ENCODE measurements at places on chromosomes 16 and 17. TPM values are rescaled to one million over a fixed set of nuclear protein-coding genes. Genes with fewer than 3 reads are reported as not detected.

DNA sequence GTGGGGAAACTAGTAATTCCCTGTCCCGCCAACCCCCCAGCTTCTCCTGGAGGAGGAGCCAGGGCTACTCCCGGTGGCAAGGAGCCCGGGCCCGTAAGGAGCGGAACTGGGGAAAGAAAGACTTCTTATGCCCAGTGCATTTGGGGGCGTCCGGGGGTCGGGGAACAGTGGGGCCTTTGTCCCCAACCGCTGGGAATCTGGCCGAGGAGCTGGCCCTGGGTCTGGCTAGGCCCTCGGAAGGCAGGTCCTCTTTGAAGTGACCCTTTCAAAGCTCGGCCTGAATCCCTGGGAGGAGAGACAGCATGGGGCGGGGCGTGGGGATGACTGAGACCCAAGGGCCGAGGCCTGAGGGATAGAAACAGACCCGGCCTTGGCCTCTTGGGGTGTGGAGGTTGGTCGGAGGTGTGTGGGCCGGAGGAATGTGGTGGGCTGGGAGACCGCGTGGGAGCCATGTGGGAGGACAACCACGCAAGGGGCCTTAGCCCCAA is 6.0 kb downstream of the ARHGAP23 start:
- DNase-seq = no peak

DNA sequence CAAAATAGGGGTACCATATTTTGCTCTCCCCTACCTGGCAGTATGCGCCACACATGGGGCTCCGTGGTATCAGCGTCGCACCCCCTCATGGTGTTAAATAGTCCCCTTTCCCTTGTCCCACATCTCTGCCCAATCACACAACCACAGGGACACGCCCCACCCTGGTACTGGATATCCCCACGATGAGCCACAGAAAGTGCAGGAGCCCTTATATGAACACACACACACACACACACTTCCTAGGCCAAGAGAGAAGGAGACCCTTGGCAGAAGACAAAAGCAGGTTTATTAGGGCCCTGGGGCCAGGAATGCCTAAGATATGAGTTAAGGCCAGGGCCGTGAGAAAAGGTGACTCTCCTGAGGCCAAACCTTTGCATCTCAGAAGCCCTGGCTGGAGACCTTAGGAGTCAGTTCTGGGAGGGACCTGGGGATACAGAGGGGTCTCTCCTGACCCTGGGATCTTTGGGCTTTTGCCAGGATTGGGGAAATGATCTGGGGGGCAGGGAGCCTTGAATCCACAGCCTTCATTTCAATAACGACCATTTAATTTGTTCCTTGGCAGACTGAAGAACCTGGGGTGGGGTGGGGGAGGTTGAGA is 11.6 kb downstream of the COPZ2 start:
- DNase-seq = no peak

GRCh38 chr16:89619840-89620239 is 6.4 kb downstream of the DPEP1 start:
- no peak for DNase-seq

DNA sequence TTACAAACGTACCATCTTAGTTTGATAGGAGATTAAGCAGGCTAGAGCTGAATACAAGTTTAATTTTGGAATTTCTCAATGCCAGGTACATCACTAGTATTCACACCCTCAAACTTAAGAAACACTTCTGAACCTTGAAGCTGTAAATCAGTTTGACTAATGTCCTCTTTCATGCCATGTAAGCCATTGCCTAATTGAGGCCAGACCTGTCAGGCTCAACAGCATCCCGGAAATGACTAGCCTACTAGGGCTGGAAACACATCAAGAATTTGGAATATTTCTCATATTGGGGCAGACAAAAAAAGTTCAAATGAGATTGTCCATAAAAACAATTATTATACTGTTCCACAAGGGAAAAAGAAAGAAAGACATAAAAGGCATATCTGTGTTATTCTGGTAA is 1.7 kb downstream of the USP32 start:
- no peak for DNase-seq

DNA sequence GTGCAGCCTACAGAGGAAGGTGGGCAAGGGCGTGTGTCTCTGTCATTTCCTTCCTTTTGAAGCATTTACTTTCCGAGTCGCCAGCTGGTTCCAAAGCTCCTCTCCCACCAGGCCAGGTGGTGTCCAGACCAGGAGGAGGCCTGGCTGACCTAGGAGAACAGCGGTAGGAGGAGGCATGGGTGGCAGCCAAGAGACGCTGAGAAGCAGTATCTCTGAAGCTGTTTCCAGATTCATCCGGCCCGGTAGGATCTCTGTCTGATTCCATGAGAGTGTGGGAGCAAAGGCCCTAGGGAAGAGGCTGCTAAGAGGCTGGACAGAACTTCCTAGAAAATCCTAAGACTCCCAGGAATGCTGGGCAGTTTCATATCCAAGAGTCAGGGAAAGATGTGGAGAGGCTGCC is 20.3 kb downstream of the MEOX1 start:
- DNase-seq = no peak

- no peak for DNase-seq
Measured at GRCh38 chr17:44601539-44601938, 44.3 kb downstream of the FZD2 start.

Gene KRTAP1-1
- not detected for polyA plus RNA-seq

- no peak for DNase-seq
Measured at GRCh38 chr17:30493780-30494179, 16.6 kb downstream of the GOSR1 start.

Gene KSR1
- 131 TPM for polyA plus RNA-seq

Gene KCNAB3
- 4.7 TPM for polyA plus RNA-seq

DNA sequence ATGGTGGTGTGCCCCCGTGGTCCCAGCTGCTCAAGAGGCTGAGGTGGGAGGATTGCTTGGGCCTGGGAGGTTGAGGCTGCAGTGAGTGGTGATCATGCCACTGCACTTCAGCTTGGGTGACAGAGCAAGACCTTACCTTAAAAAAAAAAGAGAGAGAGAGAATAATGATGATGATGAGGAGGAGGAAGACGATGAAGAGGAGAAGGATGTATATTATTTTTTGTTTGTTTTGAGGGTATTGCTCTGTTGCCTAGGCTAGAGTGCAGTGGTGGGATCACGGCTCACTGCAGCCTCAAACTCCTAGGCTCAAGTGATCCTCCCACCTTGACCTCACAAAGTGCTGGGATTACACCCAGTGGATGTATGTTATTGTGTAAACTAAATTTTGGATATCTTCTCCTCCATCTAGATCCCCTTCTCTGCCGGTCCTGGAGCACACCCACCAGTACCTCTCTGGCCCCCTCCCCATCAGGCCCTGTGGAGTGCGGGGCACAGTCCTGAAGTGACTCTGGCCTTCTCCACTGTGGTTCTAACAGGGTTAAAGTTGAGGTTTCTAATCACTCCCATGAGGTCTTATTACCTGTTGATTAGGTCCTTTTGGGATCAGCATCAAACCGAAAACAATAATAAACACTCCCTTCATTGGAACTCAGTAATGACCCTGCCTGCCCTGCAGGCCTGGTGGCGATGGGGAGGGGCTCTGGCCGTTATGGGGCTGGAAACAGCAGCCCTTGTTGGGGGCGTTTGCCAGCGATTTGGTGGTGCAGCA is 60.5 kb upstream of the ZFHX3 start:
- no peak for DNase-seq

Gene MT3
- polyA plus RNA-seq = 8.7 TPM

Gene SP6
- polyA plus RNA-seq = 0.93 TPM

- no peak for DNase-seq
Measured at GRCh38 chr16:82533189-82533588, 93.6 kb upstream of the CDH13 start.

DNA sequence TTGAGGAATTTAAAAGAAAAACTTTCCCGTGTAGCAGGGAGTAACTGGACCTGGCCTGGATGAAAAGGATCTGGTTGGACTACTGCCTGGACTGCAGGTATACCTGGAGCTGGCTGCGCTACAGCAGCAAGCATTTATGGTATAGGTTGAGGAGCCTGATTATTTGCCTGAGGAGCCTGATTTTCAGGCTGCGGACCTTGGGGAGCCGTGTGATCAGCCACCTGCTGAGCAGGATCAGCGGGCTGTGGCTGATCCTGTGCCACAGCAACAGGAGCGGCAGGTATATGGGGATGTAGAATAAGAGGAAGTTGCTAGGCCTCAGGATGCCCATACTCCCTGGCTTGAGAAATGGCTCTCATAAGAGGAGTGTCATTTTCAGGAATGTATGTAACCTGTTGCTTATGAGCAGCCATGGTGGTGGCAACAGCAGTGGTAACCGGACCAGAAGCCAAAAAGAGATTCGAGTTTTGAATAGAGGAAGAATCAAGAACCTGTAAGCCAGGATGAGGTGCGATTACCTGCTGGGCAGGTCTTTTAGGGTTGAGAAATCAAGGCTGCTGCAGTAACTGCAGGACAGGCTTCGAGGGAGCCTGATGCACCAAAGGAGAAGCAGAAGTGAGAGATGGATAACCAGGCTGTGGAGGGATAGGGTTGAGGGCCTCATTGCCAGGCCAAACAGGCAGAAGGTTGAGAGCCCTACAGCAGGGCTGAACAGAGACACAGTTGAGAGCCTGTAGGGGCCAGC is 60.9 kb upstream of the ARL4D start:
- no peak for DNase-seq

Gene BCO1
- polyA plus RNA-seq = not detected

GRCh38 chr17:17728550-17729251 is 47.4 kb downstream of the RAI1 start:
- DNase-seq = no peak

- DNase-seq = no peak
Measured at GRCh38 chr16:31695667-31696066, 168.0 kb downstream of the AHSP start.

- no peak for DNase-seq
Measured at GRCh38 chr17:1074886-1075605, 78.1 kb downstream of the TIMM22 start.

Gene SOX9
- 10.9 TPM for polyA plus RNA-seq

DNA sequence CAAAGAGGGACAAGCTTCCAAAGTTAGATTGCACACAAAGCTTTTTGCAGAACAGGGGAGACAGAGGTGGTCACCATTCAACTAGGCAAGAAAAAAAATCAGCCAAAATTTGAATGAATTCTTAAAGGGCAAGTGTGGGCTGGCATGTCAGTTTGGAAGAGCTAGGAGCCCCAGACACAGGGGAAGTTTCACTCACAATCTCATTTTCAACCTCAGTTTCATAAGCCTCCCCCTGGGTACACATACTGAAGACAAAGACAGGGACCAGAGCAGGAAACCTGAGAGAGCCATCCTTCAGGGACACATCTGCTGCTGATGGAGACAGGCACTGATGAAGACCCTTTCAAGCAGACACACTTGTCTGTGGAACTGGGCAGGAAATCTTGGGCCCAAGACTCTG is 106.3 kb upstream of the PSMD7 start:
- no peak for DNase-seq

DNA sequence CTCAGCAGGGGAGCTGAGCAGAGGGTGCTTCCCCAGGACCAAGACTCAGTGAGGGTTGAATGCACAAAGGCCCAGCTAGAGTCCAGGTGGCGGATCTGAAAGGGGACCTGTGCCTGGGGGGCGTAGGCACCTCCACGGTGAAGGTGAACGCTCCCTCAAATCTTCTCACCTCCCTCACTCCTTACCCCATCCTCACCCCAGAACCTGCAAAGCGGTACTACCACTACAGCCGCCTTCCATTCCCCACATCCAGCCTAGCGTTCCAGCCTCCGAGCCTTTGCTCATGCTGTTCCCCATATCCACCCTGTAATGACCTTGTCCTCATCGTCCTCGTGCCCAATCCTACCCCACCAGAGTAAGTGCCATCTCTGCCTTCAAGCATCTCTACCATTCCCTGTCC is 30.6 kb downstream of the TRPV3 start:
- no peak for DNase-seq

Gene KRT23
- polyA plus RNA-seq = 0.23 TPM

GRCh38 chr17:58329810-58330537 is 1.4 kb upstream of the TSPOAP1 start:
- no peak for DNase-seq

DNA sequence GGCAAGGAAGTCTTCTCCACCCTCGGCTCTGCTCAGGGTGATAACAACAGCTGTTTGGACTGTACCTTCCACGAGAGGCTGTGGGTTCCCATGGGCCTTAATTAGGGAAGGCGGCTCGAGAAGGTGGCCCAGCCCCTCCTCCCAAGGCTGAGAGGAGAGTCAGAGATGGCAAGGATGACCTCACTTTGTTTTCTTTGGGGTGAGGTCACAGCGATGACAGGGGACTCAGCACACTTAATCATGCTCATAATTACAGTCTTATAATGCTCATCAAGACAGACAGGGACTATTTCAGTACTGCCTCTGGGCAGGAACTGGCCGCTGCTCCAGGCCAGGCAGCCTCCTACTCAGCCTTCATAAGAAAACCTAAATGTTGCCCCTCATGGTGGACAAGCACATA is 19.7 kb downstream of the WFDC1 start:
- no peak for DNase-seq

Gene PRKAR1A
- 331 TPM for polyA plus RNA-seq

GRCh38 chr17:49218941-49219913 is 8.7 kb downstream of the ABI3 start:
- no peak for DNase-seq

Gene SGCA
- 424 TPM for polyA plus RNA-seq

GRCh38 chr17:42673885-42674754 is 2.7 kb downstream of the PLEKHH3 start:
- peak; percentile 51 for DNase-seq

DNA sequence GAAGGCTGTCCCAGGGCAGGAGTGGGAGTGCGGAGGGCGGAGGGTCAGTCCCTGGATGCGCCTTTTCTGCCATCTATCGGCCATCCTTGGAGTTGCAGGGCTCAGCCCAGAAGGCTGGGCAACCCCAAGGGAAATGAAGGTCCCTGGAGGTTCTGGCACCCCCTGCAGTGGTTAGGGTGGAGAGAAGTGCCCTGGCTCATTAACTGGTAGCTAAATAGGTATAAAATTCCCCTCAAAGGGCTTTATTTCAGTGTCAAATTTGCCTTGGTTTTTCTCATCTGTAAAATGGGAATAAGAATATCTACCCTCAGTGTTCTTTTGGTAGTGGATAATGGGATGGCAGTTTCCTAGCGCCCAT is 22.4 kb downstream of the C17orf75 start:
- DNase-seq = peak; percentile 54

- no peak for DNase-seq
Measured at GRCh38 chr17:17264430-17264829, 16.6 kb downstream of the COPS3 start.

DNA sequence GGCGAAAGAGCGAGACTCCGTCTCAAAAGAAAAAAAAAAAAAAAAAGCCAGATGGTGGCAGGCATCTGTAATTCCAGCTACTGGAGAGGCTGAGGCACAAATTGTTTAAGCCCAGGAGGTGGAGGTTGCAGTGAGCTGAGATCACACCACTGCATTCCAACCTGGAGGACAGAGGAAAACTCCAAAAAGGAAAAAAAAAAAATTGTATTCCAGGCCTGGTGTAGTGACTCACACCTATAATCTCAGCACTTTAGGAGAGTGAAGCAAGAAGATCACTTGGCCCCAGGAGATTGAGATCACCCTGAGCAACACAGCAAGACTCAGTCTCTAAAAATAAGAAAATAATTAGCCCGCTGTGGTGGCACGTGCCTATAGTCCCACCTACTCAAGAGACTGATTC is 20.1 kb downstream of the HBQ1 start:
- DNase-seq = no peak
